ENCODE measurements at places on chromosomes 3 and 15.

GRCh38 chr15:93034512-93034911, 54.5 kb downstream of the RGMA start:
- DNase-seq = no peak

- no peak for DNase-seq
Measured at GRCh38 chr3:185807445-185808068, 17.3 kb downstream of the IGF2BP2 start.

DNA sequence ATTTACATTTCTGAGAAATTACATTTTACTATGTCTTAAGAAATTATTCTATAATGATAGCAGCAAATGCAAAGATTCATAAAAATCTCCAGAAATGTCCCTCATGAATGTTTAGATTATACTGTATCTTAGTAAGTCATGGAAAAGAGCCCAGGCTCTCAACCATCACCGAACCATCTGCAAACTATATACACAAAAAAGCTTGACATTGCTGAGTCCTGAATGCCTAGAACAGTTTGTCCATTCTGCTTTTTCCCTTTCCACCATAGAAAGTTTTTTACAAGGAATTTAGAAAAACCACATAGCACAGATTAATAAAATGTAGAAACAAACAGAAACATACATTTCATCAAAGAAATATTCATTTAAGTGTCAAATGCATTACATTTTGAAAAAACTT, 83.6 kb downstream of the MYO9A start:
- no peak for DNase-seq

DNA sequence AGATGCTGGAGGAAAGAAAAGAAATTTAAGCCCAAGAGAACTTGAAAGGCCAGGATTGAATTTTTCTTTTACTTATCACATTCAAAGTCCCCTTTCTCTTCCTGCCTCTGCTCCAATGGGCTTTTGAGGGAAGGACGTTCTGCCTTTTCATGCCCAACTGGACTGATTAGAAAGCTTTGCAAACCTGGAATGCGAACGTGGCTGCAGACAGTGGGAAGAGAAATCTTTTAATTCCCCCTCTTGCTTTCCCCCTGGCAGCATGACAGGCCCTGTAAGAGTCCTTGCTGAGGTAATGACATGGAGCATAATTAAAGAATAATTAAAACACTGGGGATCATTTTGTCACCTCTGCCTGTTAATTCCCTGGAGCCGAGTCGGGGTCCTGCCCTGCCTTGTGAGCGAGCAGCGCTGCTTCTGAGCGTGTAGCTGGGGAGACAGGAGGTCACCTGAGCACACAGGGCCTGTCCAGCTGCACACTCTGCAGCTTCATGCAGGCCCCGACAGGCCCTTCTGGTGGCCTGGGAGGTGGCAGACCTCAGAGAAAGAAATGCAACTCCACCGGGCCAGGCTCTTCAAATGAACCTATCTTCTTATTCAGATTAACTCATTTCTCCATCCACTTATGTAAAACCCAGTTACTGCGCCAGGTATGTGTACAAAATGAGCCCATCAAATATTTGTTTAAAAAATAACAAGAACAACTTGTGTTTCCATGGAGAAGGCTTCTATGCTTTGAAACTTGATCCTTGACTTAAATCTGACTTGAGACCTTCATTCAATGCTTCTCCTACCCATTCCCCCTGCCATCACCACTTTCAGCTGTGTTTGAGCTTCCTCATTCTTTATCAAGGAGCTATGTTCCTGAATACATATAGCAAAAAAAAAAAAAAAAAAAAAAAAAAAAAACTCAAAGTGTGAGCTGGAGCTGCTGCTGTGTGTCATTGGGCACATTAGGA, 628.2 kb upstream of the CFAP20DC start:
- no peak for DNase-seq

DNA sequence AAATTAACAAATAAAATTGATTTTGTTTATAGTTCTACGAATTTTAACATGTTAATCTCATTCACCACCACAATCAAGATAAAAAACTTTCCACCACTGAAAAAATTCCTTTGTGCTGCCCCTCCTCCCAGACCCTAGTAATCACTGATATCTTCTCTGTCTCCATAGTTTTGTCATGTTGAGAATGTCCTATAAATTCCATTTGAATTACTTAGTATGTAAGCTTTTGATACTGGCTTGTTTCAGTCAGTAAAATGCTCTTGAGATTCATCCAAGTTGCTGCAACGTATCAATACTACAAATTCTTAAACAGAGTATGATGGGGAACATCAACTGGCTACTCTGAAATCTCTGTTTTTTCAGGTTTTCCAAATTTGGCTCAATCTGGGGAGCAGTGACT, 129.6 kb downstream of the CTNNB1 start:
- DNase-seq = no peak

DNA sequence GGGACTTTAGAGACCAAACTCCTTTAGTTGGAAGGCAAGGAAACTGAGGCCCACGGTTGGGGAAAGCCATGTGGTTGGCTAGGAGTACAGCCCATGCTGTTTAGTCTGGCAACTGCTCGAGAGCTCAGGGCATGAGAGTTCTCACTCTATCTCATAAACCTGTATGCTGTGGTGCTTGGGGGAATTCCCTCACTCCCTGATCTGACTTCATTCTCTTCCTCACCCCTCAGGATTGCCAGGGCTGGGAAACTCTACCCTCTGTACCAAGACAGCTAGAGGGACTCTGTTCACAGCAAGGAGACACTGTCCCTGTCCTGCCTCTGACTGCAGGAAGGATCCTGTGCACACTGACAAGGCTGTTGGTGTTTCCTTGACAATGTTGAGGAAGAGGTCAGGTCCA, 230.2 kb downstream of the ZNF621 start:
- no peak for DNase-seq

GRCh38 chr3:131602011-131602779, 99.4 kb upstream of the MRPL3 start:
- DNase-seq = no peak

DNA sequence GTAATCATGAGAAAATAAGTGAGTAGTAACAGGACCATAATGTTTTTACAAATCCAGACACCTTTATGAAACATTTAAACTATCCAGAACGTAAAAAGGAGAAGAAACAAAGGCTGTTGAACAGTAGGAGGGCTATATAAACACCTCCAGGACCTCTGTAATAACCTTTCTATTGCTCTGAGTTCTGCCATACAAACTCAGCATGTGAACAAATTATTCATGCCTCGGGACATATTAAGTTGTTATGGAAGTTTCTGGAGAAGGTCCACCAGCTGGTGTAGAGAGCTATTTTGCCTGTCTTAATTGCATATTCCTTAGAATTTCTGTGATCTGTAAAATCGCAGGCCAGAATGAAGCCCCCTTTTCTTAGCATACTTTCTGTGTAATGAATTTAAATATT, 256.3 kb downstream of the UBE2E2 start:
- no peak for DNase-seq

DNA sequence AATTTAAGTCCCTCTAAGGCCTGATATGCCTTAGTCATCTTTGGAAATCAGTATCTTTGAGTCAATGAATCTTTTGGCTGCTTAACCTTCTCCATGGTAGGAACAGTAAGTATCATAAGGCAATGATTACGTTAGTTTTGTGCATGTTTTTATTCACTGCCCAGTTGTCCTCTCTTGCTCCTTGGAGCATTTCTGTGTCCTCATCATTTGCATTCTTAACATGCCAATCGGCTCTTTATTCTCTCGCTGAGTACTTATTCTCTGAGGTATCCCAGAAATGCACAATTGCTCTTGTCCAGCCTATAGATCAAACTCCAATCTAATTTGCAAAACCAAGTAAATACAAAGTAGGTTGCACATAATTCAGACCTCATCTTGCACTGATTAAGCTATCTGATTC, 405.0 kb upstream of the IL12A start:
- DNase-seq = no peak

GRCh38 chr15:41851167-41851523, 12.5 kb downstream of the PLA2G4B start:
- no peak for DNase-seq

DNA sequence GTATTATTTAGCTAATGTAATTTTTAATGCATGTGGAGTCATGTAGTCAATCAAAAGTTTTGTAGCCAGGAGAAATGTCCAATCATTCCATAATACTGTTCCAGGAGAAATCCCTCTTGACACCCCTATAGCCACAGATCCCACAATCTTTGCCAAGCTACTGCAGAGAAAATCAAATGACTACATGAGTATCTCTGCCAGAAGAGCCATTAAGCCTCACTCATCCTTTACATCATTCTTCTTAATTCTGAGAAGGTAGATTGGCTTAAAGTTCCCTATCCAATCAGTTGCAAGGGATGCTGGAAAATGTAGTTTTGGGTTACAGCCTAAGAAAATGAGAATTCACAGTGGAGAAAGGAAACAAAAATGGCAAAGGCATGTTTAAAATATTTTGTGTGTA, 502.1 kb downstream of the ZBBX start:
- no peak for DNase-seq

- no peak for DNase-seq
Measured at GRCh38 chr3:27293939-27294338, 75.2 kb downstream of the NEK10 start.

- DNase-seq = no peak
Measured at GRCh38 chr15:47514200-47514652, 203.1 kb upstream of the SEMA6D start.

DNA sequence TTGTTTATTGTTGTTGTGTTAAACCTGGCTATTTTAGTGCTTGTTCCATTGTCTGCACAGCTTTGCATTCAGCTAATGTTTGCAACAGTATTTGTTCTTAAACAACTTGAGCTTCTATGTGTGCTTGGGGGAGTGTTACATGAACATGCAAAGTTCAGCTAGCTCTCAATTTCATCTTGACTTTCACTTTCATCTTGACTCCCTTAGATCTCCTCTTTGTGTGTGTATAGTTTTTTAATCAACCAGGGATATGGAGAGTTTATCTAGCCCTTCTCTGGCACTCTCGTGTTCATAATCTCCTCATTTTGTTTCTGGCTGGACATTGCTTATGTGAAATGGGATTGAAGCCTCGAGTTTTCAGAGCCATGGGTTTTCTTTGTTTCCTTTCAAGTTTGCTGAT, 212.4 kb upstream of the ZBTB20 start:
- no peak for DNase-seq

DNA sequence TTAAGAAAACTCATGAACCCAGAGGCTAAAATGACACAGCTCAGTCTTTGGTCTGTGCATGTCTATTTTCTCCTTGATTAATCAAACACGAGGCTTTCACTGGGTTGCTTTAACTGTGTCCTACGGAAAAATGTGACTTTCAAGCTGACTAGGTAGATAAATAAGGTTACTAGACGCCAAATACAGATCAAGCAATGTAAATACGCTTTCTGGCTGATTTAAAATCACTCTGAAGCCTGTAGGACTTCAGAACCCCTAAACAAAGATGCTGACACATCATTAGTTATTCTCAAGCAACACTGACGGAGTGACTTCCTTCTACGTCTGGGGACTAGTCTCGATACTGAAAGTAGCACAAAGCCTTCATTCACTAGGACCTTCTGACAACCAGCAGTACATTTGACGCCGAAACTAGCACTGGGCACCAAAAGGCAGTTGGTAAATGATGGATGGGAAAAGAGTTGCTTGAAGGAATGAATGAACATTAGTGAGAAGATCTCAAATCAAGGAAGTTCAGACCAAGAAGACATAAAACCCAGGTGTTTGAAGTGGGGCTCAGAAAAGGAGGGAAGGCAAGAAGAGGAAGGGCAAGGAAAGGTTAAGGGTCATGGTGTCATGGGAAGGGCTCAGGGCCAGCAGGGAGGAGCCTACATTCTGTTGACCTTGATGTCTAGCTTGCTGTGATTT, 67.1 kb upstream of the CDV3 start:
- DNase-seq = no peak

- DNase-seq = no peak
Measured at GRCh38 chr3:12194669-12195161, 36.0 kb upstream of the TIMP4 start.

GRCh38 chr15:98896802-98897732, 110.5 kb downstream of the PGPEP1L start:
- no peak for DNase-seq

DNA sequence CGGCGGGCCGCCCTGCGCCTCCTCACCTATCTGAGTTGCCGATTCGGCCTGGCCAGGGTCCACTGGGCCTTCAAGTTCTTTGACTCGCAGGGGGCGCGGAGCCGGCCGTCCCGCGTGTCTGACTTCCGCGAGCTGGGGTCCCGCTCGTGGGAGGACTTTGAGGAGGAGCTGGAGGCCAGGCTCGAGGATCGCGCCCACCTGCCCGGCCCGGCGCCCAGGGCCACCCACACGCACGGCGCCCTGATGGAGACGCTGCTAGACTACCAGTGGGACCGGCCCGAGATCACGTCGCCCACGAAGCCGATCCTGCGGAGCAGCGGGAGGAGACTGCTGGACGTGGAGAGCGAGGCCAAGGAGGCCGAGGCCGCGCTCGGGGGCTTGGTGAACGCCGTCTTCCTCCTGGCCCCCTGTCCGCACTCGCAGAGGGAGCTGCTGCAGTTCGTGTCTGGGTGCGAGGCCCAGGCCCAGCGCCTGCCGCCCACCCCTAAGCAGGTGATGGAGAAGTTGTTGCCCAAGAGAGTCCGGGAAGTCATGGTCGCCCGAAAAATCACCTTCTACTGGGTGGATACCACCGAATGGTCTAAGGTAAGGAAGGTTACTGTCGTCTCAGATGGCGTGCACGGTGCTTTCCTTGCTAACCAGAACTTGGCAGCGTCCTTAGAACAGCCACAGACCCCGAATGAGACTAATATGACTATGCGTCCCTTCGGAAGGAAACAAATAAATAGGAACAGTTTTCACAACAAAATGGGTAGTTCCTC, 567 bp downstream of the TICRR start:
- DNase-seq = no peak

- DNase-seq = no peak
Measured at GRCh38 chr15:89179966-89180875, 41.2 kb downstream of the RLBP1 start.

DNA sequence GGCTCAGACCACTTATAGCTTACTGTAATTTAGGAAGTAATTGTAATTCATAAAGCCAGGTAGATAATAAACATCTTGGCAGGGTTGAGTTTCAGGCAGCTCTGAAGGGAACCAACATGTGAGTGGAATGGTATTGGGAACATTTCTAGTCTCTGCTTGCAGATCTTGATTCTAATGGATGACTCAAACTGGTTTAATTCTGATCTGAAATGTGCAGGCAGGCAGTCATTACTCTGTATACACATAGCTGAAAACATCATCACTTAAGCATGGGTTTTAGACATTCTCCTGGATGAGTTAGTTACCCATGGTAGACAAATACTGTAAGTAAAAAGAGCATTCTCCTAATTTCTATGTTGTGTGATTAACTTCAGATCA, 317.0 kb upstream of the TPRG1 start:
- DNase-seq = no peak

- DNase-seq = no peak
Measured at GRCh38 chr15:63507878-63508818, 3.8 kb downstream of the USP3 start.

- no peak for DNase-seq
Measured at GRCh38 chr15:35885870-35886269, 339.9 kb upstream of the DPH6 start.

Measured in left cardiac atrium (tissue), 4 donors.